Mucosa of gallbladder (tissue), 1 donor: ENCODE measurements at places on chromosomes 6 and 20. TPM values are rescaled to one million over a fixed set of nuclear protein-coding genes. Genes with fewer than 3 reads are reported as not detected.

Gene GRIK2
- total RNA-seq: 1.2 TPM

Gene BNIP5
- total RNA-seq: 7.4 TPM

Gene SAMD3
- total RNA-seq: 2.2 TPM

Gene TTPAL
- total RNA-seq: 14.8 TPM

Gene CFAP206
- total RNA-seq: 0.40 TPM

Gene RRBP1
- 355 TPM for total RNA-seq

Gene CST2
- total RNA-seq: not detected

Gene TUBB1
- total RNA-seq: 0.09 TPM

Gene TFAP2D
- not detected for total RNA-seq

Gene CST5
- not detected for total RNA-seq

Gene PRDM13
- total RNA-seq: not detected

Gene HSF2
- total RNA-seq: 9.3 TPM

Gene KDM1B
- total RNA-seq: 22.6 TPM

GRCh38 chr6:166499350-166500163 is 86.9 kb downstream of the RAMACL start:
- no peak for DNase-seq

- DNase-seq: no peak
Observed at GRCh38 chr20:51486197-51487005, 56.1 kb downstream of the NFATC2 start.

- no peak for DNase-seq
Observed at GRCh38 chr6:74941424-74941823, 264.4 kb downstream of the COL12A1 start.

DNA sequence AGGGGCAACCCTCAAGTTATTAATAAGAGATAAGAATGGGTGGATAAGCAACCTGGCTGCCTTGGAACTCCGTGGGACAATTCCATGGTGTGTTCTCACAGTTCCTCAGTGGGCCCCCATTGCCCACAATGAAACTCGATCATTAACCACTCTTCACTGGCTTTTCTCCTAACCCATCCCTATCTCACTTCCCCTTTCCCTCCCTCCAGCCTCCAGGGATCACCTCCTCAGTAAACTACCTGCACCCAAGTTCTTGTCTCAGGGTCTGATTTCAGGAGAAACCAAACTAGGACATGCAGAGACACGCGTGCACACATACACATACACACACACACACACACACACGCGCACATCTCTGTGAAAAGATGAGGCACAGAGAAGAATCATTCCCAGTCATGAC is 37.7 kb upstream of the FOXP4 start:
- no peak for DNase-seq

DNA sequence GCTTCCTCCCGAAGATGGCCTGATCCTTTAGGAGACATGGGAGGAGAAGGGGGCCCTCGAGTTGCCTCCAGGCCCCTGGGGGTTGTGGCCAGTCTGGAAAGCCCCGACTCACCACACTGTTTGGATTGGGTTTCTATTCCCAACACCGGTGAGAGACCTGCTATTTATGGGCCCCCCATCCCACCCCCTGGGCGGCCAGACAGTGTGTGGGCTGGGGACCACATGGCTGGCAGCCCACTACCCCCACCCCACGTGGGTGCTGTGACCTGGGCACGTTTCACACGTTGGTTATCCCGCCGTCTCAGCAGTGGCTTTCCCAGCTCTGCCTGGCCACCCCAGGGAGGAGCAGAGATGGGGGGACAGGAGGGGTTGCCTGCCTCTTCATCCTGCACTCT is 116.1 kb downstream of the VEGFA start:
- DNase-seq: no peak

- DNase-seq: no peak
Observed at GRCh38 chr6:169776379-169776778, 25.0 kb downstream of the ERMARD start.

- DNase-seq: no peak
Observed at GRCh38 chr20:13094976-13095375, 86.2 kb downstream of the SPTLC3 start.

- DNase-seq: no peak
Observed at GRCh38 chr6:10505529-10505928, 15.6 kb upstream of the GCNT2 start.

GRCh38 chr6:29502181-29502580 is 14.4 kb upstream of the MAS1L start:
- DNase-seq: no peak

- no peak for DNase-seq
Observed at GRCh38 chr6:41578217-41579087, 32.3 kb downstream of the FOXP4 start.

GRCh38 chr6:70370496-70370895 is 42.8 kb upstream of the FAM135A start:
- no peak for DNase-seq

- DNase-seq: no peak
Observed at GRCh38 chr6:20916086-20916485, 381.8 kb downstream of the CDKAL1 start.
